ENCODE measurements at places on chromosomes 4 and X.

GRCh38 chr4:166092797-166093290, 219.8 kb downstream of the TLL1 start:
- no peak for DNase-seq

GRCh38 chr4:15149839-15150592, 147.7 kb downstream of the CPEB2 start:
- no peak for DNase-seq

GRCh38 chrX:11380187-11380844, 87.1 kb downstream of the AMELX start:
- no peak for DNase-seq

DNA sequence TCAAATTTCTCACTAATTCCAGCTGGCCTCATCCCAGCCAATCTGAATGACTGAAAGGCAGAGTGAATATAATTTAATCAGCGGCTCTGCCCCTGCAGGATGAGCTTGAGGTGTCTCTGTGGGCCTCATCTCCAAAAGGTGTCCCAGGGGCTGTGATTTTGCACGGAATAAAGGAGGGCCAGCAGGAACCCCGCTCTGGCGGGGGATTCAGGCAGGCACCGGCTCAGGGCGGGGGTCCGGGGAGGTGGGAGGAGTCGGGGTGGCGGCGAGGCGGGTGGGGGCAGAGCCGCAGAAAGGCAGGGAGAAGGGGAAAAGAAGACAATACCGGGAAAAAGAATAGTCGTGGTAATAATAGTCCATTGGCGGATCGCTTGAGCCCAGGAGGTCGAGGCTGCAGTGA, 16.0 kb upstream of the ERCC6L start:
- no peak for DNase-seq

- DNase-seq = no peak
Observed at GRCh38 chr4:42150653-42151567, 1.5 kb downstream of the BEND4 start.

DNA sequence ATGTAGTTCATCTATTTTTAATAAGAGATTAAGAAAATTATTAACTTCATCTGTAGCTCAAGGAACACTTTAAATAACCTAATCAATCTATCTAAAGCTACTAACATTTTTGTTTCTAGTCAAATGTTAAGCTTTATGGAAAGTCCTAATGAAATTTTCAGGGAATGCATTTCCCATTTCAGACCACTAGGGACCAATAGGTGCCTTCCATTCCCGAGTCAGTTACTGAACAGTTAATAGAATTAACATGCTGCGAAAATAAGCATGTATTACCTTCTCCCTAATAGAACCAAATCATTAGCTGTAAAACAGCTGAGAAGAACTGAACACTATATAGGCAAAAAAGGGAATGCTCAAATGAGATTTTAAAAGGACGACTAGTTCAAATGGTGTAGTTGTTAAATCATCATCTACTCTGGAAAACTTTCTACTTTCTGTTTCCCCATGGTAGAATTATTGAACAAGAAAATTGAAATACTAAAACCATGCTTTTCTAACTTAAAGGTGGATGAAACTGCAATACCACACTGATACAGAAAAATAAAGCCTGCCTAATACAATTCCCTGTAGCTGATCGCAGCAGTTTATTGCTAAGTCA, 22.5 kb downstream of the STX18 start:
- DNase-seq = no peak

- DNase-seq = no peak
Observed at GRCh38 chr4:108877821-108878220, 115.0 kb upstream of the ETNPPL start.

DNA sequence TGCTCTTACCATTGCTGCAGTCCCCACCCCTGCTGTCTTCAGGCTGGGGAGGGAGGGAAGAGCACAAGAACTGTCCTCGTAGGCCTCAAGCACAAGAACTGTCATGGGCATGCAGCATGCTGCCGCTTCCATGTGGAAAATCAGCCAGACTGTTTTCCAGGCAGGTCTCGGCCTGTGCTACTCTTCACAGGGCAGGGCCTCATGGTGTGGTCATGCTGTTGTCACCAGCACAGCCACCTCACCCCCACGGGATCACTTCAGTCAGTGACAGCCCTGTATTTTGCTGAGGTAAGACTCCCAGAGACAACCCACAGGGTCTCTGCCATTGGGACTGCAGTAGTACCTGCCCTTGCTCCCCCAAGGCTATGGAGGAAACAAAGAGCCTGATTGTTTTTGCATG, 205.3 kb downstream of the NAP1L3 start:
- DNase-seq = no peak

DNA sequence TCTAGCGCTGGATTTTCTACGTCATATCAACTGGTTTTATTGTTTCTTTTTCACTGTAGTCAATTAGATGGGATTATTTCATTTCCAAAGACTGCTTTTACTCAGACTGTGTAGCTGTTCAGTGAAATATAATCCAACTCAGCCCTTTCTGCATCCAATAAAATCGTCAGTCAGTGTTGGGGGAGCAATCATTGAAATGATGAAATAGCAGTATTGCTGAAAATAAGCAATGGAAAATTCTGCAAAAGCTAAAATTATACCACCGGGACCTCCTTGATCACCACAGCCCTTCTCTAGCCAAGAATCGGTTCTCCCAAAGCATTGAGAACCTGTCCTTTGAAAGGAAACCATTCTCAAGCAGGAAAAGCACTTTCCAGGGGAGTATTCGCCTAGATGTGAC, 243.1 kb upstream of the TENM3 start:
- DNase-seq = no peak

DNA sequence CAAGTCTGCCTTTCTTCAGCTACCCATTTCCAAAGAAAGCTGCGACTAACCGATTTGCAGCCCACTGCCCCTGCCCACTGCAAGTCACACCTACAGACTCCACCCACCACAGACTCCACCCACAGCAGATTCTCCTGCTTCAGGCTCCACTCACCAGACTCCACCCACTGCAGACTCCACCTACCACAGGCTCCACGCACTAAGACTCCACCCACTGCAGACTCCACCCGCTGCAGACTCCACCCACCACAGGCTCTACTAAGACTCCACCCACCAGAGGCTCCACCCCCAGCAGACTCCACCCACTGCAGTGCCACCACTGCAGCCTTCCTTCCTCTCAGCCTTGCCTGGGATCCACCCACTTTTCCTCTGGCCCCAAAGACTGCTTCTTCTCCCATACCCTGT, 41.3 kb downstream of the ABLIM2 start:
- no peak for DNase-seq

DNA sequence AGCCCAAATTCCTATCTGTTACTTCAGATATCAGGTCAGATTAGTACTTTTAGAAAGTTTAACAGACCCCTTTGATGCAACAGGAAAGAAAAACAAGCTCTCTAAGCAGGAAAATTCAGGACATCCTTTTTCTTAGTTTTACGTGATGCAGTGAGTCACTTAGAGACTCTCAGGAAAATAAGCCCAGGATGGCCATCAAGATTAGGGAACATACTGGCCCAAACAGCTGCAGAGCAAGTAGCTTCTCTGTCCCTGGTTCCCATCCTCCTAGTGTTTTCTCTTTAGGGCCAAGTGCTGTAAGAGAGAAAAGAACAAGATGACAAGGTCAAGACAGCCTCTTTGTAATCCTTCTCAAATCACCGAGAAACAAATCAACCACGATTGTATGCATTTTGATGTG, 219.1 kb downstream of the ZNF674 start:
- DNase-seq = no peak
